ENCODE measurements at places on chromosomes 6 and 20.

DNA sequence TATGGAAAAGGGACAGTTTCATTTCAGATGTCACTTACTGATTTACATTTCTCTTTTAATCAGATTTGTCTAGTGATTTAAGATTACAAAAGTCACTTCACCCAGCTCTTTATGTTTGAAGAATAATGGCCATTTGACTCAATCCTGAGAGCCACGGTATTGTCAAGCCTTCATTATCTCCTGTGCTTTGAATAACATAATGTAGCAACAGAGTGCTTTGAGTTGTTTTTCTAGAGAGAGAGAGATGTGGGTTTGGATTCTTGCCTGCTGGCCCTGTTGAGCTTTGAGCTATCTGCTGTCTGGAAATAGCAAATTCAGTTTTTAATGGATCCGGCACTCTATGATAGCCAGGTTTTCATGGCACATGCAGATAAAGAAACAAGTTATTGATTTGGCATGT, 478.4 kb upstream of the SOX4 start:
- no peak for DNase-seq

- DNase-seq = no peak
Observed at GRCh38 chr6:9623228-9623832, 791.5 kb downstream of the TFAP2A start.

DNA sequence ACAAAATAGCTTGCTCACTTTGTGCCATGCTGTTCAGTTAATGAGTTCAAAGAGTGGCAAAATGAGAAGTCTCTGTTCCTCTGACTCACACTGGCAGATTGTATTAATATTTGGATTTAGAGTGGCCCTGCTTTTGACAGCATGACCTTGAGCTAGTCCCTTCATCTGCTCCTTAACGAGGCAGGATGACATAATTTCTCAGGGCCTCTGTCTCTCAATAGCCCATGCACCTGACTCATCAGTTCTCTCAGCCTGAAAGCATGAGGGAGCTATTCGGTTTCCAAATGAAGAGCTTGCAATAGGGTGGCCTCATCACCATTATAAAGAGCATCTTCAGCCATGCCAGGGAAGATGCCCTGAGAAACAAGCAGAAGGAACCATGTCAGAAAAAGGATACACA, 38.2 kb downstream of the CAP2 start:
- DNase-seq = no peak

- DNase-seq = peak; percentile 54
Observed at GRCh38 chr6:106979435-106979884, 4.9 kb upstream of the CD24 start.

GRCh38 chr6:14305624-14306023, 188.1 kb downstream of the CD83 start:
- no peak for DNase-seq

GRCh38 chr20:20367575-20368417, at the start of gene INSM1:
INSM1 (plus strand) TSS chr20:20368104; CDS start chr20:20368268, 164 bp downstream.
- no peak for DNase-seq

DNA sequence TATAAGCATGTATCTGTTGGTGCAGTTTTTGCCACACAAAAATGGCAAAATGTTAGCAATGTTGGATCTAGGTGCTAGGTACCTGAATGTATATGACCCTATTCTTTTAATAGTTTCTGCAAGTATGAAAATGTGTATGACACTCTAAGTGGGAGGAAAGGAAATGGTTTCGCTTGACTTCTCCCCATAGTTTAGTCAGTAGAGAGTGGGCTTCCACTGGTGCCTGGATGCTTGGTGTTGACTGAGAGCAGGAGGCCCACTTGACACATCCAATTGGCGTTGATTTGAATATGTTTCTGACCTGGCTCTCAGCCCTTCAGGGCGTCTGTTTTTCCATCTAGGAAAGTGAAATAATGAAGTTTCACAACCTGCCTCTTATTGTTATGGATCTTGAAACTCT, 41.8 kb upstream of the GABRR1 start:
- no peak for DNase-seq

DNA sequence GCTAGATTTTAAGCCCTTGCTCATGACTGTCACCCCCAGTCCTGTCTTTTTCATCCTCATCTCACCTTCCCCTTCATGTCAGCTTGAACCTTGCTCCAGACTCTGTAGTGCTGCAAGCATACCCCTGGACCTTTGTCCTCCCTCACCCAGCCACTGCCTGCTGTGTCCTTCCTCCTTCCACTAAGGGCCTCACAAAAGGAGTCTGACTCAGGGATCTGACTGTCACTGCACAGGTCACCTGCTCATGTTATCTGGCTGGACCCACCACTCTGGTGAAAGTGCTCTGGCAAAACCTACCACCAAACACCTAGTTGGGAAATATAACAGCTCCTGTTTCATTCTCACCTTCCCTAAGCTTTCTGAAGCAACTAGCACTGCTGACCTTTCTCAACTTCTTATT, 151.4 kb downstream of the INSM1 start:
- no peak for DNase-seq

- DNase-seq = peak; percentile 77
Observed at GRCh38 chr6:15062516-15063252, 183.2 kb upstream of the JARID2 start.

DNA sequence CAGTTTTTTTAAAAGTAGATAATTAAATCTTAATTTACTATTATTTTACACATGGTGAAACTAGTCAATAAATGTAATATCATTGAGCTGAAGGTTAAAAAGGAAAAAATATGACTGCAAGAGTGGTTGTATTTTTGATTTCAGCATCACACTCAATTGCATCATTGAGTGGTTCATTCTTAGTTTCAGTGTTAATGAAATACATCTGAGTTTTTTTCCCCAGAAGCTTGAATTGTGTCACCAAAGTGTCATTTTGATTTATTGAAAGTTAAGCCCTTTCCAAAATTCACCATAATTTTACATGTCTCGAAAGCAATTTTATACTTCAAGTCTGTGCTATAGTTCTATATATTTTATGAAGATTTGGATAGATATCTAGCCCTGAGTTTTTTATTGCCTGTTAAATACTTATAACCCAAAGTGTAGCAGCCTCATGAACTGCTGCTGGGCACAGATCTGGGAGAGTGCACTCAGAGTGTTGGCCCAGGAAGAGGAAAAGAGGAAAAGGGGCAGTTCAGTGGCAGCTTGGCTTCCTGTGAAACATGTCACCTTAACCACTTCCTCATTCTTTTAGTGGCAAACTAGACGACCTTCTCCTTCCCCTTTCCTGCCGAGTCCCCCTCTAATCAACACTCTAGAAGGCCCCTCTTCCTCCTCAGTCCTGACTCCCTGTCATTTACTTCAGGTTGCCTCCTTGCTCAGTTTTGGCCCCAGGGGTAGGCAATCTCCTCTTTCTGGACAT, 140.7 kb downstream of the ESR1 start:
- peak; percentile 77 for DNase-seq

- DNase-seq = no peak
Observed at GRCh38 chr6:53375847-53376246, 27.1 kb upstream of the ELOVL5 start.

- no peak for DNase-seq
Observed at GRCh38 chr20:15288106-15288505, 950.7 kb upstream of the FLRT3 start.

DNA sequence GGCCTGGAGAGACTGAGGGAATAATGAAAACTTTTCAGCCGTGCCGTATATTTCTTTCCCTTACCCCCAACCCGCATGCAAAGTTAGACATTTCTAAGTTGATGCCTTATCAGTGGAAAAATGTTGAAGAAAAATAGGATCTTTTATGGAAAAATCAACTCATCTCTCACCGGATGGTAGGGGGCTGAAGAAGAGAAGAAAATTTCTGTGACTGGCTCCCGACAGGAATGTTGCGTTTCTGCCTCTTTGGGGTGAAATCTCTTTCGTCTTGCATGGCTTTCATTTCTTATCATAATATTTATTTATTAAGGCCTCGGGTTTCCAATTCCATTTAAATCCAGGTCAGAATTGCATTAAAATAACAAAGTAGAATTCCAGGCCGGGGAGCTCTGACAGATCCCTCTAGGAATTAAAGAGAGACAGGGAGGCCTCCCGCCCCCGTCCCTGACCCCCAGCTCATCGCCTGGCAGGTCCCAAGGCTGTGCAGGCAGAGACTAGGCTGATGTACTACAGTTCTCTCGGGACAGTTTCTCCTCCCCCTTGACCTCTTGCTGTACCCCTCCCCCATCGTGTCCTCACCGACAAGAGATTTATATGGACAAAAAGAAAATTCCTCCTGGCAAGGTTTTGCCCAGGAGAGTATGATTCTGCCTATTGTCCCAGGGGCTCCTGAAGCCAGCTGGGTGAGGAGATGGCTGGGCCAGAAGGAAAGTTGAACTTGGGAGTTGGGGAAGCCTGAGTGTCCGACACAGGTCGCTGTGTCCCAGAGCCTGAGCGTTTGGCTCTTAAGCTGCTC, 1.3 kb downstream of the SCUBE3 start:
- no peak for DNase-seq

GRCh38 chr6:42071881-42072583, 21.7 kb downstream of the TAF8 start:
- no peak for DNase-seq

- no peak for DNase-seq
Observed at GRCh38 chr6:156062091-156062563, 606.5 kb upstream of the NOX3 start.

DNA sequence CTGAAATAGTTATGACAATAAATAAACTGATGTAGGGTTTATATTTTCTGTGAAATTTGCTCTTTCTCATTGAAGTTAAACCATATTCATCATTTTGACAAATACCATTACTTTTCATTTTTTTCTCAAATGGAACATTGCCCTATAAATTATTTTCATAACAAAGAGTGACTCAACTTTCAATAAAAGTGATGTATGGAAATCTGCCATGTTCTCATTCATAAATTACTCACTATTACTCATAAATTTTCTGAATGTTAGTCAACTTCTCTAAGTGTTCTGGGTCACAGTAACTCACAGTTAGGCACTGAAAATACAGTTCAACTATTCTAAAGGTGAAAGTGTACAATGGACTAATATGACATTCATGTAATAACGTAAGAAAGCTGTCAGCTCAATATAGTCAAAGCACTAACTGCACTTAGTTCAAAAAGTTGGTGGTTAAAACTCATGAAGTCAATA, 19.0 kb upstream of the STX11 start:
- DNase-seq = no peak

DNA sequence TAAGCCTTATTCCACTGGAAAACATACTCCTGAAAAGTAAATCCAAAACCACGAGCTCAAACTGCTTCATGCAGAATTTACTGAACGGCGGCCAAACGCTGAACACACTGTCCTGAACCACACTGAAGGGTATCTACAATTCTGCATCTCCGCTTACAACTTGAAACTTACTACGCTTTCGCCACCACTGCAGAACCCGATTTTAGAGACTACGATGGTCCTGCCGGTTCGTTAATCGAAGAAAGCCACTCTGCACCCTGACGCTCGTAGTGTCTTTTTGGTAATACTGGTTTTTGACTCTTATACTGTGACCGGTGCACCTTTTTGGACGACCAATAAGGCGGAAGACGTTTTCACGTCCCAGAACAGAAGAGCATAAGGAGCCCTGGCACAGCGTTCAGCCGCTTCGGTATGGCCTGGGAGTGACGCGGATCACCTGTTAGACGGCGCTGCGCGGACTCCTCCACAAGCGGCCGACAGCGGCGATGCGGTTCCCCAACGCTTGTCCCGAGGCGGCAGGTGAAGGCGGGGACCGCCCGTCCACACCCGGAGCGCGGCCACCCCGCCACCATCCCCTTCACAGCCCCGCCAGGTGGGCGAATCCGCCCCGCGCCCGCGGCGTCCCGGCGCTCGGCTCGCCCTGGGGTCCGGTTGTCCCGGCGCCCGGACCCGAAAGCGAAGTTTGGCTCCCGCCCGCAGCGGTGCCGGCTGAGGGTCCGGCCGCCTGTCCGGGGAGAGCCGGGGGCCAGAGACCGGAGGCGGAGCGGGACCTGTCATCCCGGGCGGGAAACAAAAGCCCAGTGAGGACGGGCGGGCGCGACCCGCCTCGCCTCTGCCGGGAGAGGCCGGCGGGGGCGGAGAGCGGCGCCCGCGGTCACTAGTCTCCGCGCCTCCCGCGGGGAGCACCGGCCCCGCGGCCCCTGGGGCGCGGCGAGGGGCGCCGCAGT, 784 bp downstream of the FKBP5 start:
- peak; percentile 71 for DNase-seq

- DNase-seq = peak; percentile 23
Observed at GRCh38 chr6:27250277-27251111, 3.0 kb downstream of the PRSS16 start.

DNA sequence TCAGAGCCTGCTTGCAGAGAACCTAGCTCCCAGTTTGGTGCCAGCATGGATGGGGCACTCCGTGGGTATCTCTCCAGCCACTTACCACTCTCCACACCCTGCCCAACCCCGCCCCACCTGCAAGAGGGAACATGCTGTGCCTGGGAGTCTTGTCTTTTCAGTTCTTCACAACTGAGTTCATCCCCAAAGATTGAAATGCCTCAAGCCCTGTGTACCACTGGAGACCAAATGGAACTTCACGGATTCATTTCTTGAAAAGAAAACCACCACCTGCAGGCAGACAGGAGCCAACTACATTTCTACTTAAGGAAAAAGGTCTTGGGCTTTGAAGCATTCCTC, 50.1 kb downstream of the TRERF1 start:
- DNase-seq = no peak

- DNase-seq = no peak
Observed at GRCh38 chr20:21184819-21185218, 58.9 kb downstream of the KIZ start.

DNA sequence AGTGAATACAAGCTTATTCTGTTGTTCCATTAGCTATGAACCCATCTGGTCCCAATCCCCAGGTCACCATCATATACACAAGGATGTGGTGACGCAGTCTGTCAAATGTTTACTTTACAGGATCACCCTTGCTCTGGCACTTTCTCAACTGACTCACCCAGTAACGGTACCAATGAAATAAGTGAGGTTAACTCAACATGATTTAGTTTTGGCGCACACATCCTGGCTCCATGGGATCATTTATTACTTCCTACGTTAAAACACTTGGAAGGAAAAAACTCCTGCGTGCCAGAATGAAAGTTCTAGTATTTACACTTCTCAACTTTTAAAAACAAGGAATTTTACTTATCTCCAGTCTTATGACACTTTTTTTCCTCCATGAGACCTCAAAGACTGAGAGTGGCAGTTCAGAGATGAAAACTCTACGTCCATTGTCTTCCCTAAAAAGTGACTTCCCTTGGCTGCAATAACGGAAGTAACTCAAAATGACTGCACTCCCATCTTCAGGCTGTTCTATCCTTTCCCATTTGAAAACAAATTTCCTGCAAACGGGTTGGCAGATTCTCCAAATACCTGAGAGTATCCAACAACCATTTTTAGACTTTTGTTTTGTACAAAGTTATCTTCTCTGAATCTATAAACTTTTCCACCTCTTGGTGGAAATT, 15.9 kb downstream of the AGPAT4 start:
- no peak for DNase-seq

DNA sequence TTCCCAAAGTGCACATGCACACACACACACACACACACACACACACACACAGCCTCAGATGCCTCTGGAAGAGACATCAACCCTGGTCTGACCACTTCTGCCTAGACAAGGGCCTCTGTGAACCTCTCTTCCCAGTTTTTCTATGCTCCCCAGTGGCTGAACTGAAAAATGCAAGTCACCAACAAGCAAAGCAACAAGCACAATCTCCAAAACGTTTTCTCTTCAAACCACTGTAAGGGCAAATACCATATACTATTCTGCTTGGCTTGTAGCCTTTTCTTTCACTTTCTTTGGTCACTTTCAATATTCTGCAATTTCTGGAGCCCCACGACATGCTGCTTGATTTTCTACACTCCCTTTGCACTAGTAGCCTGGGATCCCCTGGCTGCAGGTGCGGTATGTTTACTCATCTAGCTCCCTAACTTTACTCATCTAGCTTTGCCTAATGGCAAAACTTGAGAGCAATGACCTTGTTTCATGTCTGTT, 121.4 kb upstream of the DST start:
- peak; percentile 45 for DNase-seq

- DNase-seq = no peak
Observed at GRCh38 chr6:126919947-126920346, 198.5 kb upstream of the RSPO3 start.

All from HL-60 (cell line).